ENCODE measurements at places on chromosomes 12 and 14.

DNA sequence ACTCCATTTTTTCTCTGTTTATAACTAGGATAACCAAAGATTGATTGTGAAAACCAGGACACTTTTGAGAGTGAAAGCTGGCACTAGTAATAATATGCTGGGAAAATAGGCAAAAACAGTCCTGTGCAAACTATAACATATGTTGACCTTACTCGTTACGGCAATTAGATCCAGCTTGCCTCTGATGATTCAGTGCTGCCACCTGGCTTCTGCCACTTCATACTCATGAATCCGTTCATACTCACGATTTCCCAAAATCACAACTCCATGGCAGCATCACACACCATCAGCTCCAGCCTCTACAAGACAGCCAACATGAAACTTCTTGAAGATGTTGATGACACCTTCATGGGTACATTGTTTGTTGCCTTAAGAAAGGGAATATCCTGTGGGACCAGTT, 49.1 kb upstream of the CAND1 start:
- no peak for DNase-seq

GRCh38 chr14:69850086-69850735, 29.0 kb upstream of the SMOC1 start:
- DNase-seq = no peak

DNA sequence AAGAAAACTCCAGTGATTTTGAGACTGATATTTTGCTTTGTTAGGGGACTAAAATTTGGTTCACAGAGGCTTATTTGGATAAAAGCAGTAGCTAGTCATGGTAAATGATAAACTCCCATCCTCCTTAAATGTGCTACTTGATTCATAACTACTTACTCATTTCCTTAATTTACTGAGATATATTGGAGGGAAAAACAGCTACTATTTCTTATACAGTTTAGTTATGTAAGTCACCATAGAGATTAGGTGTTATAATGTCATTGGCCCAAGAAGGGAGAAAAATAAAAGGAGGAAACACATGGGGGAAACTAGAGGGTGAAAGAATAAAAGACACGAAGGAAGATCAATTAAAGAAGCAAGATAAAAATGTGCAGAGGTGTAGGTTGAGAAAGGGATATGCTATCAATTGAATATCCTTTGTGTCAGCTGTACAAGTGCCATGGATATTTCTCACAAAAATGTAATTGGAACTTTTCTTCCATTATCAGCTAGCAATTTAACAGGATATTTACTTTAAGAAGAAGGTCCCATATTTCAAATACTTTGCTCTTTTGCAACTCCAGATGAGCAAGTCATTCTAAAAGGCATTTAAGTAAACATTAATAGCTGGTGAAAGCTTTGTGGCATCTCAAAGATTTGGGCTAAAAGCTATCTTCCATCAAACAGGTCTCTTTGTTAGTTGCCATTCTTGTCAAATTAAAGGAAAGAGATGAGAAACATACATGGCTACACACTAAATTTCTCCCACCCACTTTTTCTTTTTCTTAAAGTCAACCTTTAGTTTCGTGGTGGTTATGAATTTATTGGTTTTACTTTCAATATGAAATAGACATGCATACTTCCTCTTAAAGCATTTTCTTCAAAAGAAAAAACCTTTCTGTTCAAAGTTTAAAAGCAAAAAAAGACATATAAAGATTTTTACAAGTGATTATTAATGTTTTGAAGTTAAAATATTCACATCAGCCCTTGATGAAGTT, 439.5 kb downstream of the CCER1 start:
- no peak for DNase-seq

DNA sequence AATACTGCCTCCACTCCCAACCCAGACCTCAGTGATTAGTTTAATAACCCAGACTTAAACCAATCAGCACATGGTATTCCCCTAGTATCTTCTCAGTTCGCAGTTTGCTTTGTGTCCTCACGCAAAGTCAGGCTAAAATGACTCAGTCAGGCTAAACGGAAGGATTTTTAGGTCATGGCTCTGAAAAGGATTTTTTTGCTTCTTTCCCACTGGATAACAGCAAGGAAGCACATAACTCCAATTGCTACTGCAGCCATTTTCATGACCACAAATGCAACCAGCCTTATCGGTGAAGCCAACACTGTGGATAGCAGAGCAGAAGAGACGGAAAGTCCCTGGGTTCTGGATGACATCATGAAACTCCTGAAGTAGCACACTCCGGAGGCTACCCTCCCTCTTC, 67.7 kb downstream of the ZC3H14 start:
- no peak for DNase-seq
